Keratinocyte (primary cell): ENCODE measurements at places on chromosomes 2 and 18.

GRCh38 chr2:46268196-46268595 is 29.0 kb upstream of the EPAS1 start:
- no peak for DNase-seq

DNA sequence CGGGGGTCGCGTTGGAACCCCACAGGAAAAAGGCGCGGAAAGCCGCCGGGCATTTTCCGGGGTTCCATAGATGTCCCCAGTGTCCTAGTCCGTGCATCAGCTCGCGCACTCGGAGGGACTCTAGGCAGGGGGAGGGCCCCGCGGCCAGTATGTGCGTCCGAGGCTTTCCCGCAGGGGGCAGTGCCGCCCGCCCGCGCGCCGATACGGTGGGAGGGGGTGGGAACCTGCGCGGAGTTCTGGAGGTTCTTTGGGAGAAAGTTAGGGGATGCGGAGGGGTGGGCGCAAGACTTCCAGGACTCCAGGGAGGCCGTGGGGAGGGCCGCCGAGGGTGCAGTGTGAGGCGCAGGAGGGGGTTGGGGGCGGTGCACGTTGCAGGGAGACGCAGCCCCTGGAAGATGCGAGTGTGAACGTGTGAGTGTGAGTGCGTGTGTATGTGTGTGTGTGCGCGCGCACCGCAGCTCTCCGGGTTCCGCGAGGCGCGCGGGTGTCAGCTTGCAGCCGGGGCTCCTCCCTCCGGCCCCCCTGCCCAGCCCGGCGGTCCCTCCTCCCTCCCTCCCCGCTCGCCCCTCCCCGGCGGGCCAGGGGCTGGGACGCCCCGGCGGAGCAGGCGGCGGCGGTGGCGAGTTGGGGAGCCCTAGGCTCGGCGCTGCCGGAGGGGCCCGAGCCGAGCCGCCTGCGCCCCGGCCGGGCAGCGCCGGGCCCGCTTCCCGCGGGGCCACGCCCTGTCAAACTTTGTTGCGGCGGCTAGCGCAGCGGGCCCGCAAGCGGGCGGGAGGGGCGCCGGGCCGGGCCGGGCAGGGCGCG is at the start of gene TCF7L1:
Gene TCF7L1 (plus strand): TSS at position 559 of the 804 bp plus-strand sequence. CDS start 293 bp downstream, outside the sequence.
- DNase-seq, result peak; percentile 38

GRCh38 chr18:58438161-58438957 is 190.5 kb downstream of the ALPK2 start:
- DNase-seq, result no peak

GRCh38 chr2:235219048-235219447 is 267.2 kb downstream of the SH3BP4 start:
- DNase-seq, result no peak

GRCh38 chr2:99085421-99085820 is 56.1 kb upstream of the C2orf15 start:
- no peak for DNase-seq

GRCh38 chr2:78811955-78812610 is 213.4 kb upstream of the REG3G start:
- DNase-seq, result no peak

- no peak for DNase-seq
Measured at GRCh38 chr2:54555318-54555837, 99.3 kb downstream of the SPTBN1 start.

DNA sequence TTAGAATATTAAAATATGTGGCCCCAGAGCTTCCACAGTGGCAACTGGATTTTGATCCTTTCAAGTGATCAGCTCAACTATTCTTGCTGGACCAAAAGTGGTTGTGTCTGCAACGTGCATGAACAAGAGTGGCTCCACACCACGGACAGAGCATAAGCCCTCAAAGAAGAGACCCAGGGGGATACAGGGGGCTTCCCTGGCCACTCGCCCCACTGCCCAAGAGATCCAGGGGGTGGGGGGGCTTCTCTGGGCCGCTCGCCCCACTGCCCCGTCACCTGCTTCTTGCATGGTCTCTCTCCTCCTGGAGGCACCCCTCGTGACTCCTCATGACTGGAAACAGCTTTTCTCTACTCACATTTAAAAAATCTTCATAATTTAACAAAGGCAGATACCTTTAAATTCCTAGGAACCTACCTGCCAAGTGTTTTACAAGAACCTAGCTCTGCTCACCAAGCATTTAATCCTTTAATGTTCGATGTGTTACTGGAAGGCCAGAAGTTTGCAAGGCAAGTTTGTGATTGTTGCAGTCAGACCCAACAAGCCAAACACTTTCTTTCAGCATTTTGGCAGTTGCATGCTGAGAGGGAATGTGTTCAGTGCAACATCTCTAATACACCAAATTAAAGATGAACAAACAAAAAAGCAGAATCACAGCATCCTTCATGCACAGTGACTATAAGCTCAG is 174.3 kb downstream of the BCL2 start:
- DNase-seq, result no peak

- no peak for DNase-seq
Measured at GRCh38 chr18:27164905-27165304, 20.2 kb downstream of the CHST9 start.

DNA sequence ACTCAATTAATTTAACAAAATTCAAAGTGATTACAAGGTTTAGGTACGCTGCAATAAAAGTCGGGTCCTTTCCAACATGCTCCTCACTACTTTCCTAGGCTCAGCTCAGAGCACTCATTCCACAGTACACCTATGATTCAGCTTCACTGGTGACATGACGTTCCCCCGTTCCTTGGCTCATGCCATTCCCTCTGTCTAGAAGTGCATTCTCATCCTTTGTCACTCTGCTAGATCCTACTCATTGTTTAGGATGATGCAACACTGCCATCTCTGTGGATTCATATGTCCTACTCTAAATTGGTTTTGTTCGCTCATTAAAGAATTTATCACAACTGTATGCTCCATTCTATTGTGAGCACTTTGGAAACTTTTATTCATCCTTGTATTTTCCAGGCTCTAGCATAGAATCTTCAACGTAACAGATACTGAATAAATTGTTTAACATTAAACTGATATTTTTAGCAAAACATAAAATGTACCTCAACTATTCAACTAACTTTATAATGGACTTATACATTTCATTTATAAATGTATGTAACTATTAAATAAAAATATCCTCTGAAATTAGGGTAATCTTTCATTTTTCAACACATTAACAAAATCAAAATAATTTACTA is 78.6 kb downstream of the FAM228A start:
- no peak for DNase-seq

DNA sequence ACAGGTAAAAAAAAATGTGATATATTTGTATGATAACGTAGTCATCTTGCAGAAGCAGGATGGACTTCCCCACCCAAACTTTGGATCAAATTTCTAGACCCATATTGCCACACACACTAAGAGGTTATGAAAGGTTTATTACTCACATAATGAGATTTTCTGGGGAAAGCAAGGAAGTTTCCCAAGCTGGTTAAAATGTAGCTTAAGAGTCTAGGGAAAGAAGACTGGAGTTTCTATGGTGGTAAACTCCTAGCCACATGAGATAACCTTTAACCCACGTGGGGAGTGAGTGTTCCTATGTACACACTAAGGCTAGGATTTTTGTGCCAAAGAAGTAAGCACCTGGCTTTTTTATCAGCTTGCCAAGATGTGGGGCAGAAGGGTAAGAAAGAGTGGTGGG is 335.7 kb upstream of the UBE2E3 start:
- DNase-seq, result no peak

DNA sequence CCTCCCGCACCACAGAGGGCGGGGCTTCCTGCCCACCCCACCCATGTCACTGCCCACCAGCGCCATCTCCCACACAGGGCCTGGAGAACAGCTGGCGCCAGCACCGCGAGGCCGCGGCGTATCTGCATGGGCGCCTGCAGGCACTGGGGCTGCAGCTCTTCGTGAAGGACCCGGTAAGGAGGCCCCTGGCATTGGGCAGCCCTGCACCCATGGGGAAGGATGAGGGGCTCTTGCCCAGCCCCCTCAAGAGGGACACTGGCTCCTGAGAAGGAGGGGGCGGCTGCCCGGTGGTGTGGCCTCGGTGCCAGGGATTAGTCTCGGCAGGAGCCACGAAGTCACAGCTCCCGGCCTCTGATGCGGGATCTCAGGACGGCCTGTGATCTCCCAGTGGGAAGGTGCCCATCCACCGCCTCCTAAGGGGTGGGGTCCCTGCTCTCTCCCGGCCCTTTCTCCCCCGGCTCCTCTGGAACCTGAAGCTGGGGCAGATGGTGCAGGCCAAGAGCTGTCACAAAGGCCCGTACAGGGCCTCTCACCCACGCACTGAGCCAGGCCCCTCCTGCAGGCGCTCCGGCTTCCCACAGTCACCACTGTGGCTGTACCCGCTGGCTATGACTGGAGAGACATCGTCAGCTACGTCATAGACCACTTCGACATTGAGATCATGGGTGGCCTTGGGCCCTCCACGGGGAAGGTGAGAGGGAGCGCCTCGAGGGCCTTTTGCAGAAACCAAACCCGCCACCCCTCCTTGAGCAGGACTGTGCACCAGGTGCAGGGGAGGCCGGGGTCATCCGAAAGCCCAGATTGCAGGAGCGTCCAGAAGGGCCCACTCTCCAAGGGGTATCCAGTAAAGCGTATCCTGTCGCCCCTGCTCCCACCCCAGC is 9.1 kb downstream of the AGXT start:
- DNase-seq, result no peak

DNA sequence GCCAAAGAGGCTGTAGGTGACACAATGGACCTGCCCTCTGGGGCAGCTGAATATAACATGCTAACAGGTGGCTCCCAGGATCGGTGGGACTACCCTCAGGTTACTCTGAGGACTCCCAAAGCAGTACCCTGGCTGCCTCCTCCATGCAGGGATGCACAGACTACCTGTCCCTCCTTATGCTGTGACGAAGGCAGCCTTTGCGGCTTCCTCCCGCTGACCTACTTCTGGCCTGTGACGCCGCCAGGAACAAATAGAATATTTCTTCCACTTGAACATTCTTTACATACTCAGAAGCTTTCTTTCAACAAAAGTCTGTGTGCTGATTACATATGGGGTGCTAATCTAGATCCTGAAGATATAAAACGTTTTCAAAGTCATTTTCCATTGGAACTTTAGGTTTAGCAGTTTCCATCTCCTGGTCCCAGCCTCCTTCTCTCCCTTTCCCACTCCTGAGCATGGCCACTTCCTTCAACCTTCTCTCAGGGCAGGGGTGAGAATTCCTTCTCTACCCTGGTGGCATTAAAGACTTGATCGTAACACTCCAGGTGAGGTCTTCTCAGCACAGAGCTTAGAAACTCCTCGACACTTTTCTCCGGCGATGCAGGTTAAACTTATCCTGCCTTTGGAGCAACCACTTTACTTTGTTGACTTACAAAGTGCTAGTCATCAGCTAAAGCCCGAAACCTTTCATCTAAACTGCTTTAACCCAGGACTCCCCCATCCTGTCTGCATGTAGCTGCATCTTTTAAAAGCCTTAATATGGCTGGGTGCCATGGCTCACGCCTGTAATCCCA is 58.9 kb upstream of the STK17B start:
- DNase-seq, result no peak

DNA sequence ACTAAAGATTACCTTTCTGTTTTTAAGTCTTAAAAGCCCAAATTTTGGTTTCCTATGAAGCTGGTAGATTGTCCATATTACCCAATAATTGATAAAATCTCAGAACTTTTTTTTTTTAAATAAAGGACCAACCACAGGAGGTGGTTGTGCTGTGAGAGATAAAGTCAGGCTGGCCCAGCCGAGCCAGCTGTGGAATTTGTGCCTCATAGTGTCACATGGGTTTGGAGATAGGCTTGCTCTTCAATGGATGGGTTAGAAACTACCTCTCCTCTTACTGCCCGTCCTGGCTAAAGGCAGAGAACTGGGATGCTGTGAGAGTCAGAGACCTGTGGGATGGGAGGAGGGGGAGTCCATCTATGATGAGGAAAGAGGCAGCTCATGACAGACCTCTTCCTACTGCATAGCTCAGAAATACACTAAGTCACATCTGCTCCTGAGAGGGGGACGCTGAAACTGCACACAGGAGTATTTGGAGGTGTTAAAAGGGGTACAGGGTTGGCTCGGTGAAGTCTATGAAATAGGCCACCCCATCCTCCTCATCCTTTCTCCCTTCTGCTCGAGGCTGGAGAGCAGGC is 99.7 kb upstream of the MGAT4A start:
- DNase-seq, result no peak

DNA sequence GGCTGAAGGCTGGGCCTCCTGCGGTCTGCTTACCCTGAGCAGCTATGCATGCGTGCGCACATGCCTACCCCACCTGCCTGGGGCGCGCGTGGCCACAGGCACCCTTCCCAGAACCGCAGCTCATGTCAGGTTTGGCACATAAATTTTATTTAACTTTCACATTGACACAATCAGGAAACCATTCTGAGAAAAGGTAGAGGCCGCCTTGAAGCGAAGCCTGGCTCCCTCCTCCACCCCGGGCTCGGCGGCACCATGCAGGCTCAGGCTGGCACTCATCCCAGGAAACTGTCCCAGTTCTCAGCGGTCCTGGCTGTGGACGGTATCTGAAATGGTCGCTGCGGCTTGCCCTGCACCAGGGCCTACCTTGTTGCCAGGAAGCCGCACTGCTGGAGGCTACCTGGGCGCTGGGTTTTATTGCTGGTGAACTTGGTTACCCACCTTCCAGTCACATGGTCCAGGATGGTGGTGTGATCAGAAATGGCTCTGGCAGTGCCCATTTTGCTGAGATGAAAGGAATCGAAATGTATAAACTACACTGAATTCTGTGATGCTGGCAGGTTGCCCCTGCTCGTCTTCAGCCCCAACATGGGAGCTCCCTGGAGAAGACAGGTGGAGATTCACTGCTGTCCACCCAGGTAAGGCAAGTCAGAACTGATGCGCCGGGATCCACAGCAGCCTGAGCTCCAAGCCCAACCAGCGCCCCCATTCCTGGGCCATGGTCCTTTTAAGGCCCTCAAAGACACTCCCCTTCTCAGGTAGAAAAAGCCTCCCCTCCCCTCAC is 25.5 kb downstream of the CHST10 start:
- DNase-seq, result no peak

DNA sequence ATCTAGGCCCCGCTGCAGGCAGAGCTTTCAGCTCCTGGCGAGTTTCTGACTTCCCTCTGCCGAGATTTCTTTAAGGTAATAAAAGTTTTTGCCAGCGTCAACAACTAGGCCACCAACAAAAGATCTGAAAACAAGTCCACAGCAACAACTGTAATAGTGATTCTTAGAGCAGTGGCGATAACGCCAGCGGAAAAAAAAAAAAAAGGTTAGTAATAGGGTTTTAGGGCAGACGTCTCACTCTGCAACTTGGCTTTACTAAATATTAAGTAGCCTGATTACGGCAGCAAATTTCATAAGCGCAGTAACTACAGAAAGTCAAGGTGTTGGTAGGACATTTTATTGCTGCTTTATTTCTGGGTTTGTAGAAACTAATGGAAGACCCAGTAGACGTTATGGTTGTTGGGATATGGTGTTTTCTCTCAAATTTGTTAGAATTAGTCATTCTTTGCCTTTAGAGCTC is 481 bp downstream of the SLC30A6 start:
- DNase-seq, result no peak

GRCh38 chr18:74951165-74951760 is 257.7 kb downstream of the PTGR3 start:
- DNase-seq, result no peak

- DNase-seq, result no peak
Measured at GRCh38 chr2:109031476-109032228, 42.6 kb upstream of the EDAR start.
